H7 (cell line): ENCODE measurements at places on chromosomes 12 and 14.

GRCh38 chr12:95204141-95204866 lies 13.0 kb downstream of the FGD6 start:
- DNase-seq = peak; percentile 23

DNA sequence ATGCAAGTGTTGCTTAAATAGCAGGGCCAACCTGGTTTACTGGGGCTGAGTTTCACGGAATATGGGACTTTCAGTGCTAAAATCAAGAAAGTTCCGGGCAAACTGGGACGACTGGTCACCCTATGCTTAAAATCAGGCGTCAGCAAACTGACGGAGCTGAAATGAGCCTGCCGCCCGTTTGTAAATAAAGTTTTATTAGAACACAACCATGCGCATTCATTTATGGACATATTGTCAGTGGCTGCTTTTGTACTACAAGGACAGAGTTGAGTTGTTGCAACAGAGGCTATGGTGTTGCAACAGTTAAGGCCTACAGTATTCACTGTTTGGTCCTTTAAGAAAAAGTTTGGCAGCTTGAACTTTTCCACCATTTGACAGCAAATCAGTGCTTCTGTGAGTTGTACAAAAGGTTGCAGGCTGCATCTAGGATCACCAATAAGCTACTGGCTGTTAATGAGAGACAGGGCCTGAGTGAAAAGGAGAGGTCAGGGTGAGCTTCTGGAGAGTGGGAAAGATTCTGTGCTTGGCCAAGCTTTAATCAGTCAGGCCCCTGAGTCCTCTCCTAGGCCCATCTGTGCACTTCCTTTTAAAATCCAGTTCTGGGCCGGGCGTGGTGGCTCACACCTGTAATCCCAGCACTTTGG lies 13.3 kb downstream of the SELPLG start:
- no peak for DNase-seq

- peak; percentile 22 for DNase-seq
Measured at GRCh38 chr12:79366374-79366773, 324.4 kb downstream of the PAWR start.

- no peak for DNase-seq
Measured at GRCh38 chr14:54470701-54471100, 18.1 kb downstream of the GMFB start.

DNA sequence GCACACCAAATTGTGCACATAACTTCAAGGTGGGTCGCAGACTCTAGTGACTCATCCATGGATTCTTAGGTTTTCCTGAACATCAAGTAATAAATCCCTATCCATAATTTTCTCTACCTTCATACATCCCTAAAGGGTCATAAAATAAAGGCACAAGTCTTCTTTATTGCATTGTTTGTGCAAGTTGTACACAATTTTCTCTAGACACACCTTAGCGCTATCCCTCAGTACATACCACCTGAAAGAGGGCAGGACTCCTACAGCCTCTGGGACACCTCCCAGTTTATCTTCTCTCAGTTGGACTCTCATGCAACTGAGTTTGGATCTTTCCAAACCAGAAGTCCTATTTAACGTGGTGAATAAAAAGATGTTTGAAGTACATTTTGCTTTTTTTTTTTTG lies 168.5 kb upstream of the BMP4 start:
- no peak for DNase-seq

- no peak for DNase-seq
Measured at GRCh38 chr14:84144166-84144565, 1385.8 kb upstream of the FLRT2 start.

GRCh38 chr14:68389943-68390342 lies 402.9 kb downstream of the ZFP36L1 start:
- DNase-seq = no peak

GRCh38 chr12:50609292-50609874 lies 104.6 kb downstream of the DIP2B start:
- DNase-seq = no peak

DNA sequence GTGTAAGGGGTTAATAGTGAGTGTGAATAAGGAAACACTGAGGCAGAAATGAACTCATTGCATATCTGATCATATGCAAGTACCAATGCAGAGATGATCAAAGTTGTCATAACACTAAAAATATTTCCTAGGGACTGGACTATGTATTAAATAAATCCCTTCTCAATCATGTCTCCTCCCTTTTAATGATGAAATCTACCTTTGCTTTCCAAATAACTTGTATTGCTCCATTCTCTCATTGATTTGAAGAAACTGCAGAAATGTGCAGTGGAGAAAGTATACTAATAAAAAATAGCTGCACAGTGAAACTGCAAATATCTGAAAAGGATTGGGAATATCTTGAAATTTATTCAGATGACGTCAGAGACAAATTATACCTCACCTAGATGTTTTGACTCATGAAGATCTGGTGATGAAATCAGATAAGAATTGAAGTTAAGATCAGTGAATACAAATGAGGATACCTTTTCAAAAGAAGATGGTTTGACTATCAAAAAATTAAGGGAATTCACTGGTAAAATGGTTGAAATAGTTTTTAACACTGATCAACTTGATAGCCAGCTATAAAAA lies 1264.9 kb upstream of the USP15 start:
- DNase-seq = no peak

DNA sequence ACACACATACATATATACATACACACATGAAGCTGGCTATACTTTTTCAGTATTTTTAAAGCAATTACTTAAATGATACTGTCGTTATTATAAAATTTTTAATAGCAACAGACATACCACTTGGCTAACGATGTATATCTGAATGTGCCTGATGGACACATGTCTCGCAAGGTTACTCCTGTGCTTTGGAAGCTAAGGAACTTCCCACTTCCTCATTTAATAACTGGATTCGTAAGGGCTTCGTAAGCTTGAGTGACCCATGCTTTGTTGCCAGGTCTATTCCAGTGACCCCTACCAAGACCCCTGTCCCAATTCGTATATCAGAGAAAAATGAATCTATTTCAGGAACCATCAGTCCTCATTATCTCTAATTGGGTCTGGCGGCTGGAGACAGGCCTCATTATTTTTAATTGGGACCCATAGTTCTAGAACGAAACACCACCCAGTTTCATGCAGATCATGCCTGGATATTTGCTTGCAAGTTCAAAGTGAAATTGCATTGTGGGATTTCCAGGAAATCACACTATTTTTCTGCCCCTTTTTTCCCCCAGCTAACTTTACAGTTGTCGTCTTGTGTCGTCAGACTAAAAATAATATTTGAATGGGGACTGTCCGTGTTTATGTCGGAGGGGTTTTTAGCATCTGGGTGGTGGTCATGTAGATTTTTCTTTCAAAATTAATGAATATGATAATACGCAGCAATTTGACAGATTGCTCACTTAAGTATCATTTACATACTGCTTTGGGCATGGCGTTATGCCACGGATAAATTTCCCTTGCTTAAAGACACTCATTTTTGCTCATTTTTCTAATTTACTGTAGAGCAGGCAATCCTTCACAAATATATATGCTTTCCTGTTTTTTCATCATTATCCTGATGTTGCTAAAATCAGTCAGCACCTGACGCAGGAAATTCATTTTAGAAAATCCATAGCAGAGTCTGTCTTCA lies 17.1 kb upstream of the MYO1H start:
- DNase-seq = no peak

DNA sequence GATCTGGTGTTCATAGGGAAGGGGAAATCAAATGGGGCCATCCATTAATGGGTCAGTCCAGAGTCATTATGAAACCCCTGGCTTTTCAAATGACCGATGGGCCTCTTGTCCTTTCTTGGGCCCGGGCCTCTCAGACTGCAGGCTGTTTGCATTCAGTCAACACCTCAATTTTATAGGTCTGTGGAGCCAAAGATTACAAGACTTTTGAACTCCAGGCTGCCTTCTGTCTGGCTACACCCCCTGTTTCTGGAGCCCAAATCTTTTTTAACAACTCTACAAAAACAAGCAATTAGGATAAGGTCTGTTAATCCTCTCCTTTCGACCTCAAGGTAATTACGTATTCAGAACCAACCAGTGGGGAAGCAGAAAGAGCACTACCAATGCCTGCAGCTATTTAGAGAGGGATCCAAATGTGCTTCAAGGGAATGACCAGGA lies 35.6 kb downstream of the DUSP6 start:
- DNase-seq = peak; percentile 24

GRCh38 chr14:94448071-94448808 lies 4.4 kb downstream of the SERPINA11 start:
- no peak for DNase-seq
